ENCODE measurements at places on chromosomes 13 and 19. TPM values are rescaled to one million over a fixed set of nuclear protein-coding genes. Genes with fewer than 3 reads are reported as not detected.

- no peak overlapping the region for H3K27ac ChIP-seq
- peak overlapping the region; percentile 32 for H3K4me3 ChIP-seq
- peaks cover 10% of the 10 kb centered on the region for H3K4me1 ChIP-seq
- DNase-seq: no peak
Observed at GRCh38 chr19:1400281-1401137, 833 bp downstream of the GAMT start.

GRCh38 chr13:56317841-56318240 lies 822.9 kb upstream of the PRR20A start:
- H3K4me3 ChIP-seq: no peak overlapping the region
- no peaks in the 10 kb centered on the region for H3K4me1 ChIP-seq
- no peaks in the 10 kb centered on the region for H3K27me3 ChIP-seq

The COL4A1 gene
- 0.12 TPM for total RNA-seq

GRCh38 chr19:44645407-44646048 lies 1.8 kb downstream of the PVR start:
- H3K36me3 ChIP-seq: peaks cover 72% of the 10 kb centered on the region
- H3K4me3 ChIP-seq: peak overlapping the region; percentile 91
- H3K4me1 ChIP-seq: peaks cover 65% of the 10 kb centered on the region
- no peak for DNase-seq
- no peaks in the 10 kb centered on the region for H3K27me3 ChIP-seq
- H3K27ac ChIP-seq: peak overlapping the region; percentile 84

The PRR19 gene
- 2.4 TPM for total RNA-seq

- no peaks in the 10 kb centered on the region for H3K27me3 ChIP-seq
- peak overlapping the region; percentile 98 for H3K27ac ChIP-seq
- H3K4me1 ChIP-seq: no peaks in the 10 kb centered on the region
- H3K36me3 ChIP-seq: peaks cover 46% of the 10 kb centered on the region
- peak overlapping the region; percentile 98 for H3K4me3 ChIP-seq
- no peak for DNase-seq
Observed at GRCh38 chr19:24032651-24033050, 54.3 kb upstream of the ZNF254 start.

DNA sequence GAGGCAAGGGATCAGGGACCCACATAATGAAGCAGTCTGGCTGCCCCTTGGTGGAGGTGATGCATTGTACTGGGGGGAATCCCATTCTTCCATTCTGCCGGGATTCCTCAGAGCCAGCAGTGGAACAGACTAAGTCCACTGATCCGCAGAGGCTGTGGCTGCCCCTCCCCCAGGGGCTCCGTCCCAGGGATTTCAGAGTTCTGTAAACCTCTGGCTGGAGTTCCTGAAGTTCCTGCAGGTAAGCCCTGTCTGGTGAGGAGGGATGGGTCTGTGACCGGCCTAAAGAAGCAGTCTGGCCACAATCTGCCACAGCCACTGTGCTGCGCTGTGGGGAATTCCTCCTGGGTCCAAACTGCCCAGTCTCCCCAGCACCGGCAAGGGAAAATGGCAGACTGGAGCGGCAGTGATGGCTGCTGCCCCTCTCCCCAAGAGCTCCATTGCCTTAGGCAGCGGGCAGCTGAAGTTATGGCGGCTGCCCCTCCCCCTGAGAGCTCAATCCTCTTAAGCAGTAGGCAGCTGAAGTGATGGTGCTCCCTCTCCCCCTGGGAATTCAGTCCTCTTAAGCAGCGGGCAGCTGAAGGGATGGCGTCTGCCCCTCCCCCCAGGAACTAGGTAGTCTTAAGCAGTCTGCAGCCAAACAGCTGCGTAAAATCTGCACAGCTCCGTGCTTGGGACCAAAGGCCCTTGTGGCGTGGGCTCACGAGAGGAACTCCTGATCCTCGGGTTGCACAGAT lies 155.7 kb downstream of the PCDH17 start:
- H3K4me1 ChIP-seq: no peaks in the 10 kb centered on the region
- DNase-seq: no peak
- no peak overlapping the region for H3K27ac ChIP-seq
- H3K36me3 ChIP-seq: no peaks in the 10 kb centered on the region
- H3K4me3 ChIP-seq: no peak overlapping the region

DNA sequence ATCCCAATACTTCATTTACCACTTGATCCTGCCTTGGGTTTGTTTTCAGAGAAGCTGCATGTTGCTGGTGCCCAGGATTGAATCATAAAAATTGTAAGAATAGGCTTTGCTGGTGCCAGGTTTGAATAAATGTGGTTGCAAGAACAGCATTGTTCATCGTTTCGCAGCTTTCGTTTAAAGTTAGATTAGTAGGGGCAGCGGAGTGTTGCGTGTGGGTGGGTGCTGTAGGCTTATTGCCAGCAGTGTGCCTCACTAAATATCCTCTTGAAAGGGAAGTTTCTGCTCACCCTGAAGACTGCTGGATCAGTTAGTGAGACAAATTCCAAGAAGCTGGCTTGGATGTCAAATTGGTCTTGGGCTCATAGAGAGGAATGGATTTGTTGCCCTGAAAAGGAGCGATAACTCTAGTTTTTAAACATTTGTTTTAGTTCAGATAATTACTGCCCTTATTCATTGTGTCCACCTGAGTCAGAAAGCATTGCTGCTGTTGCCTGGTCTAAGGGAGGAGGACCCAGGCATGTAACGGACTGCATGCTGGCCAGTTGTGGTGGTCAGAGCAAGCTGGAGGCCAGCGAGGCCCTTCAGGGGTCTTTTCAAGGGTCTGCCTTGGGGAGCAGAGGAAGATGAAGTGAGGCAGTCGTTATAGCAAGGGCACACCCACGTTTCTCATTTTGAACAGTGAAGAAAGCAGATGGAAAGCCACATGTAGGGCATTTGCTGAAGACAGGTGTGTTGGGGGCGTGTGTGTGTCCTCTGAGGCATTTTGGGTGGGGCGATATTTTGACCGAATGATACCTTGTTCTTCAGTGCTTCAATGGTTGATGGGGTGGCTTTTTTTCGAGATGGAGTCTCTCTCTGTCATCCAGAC lies 8.5 kb downstream of the ILF3 start:
- no peak overlapping the region for H3K4me3 ChIP-seq
- peak overlapping the region; percentile 35 for H3K27ac ChIP-seq
- H3K27me3 ChIP-seq: no peaks in the 10 kb centered on the region
- DNase-seq: no peak
- H3K4me1 ChIP-seq: peaks cover 9% of the 10 kb centered on the region

GRCh38 chr13:101576977-101577376 lies 124.5 kb downstream of the ITGBL1 start:
- no peak overlapping the region for H3K4me3 ChIP-seq
- H3K4me1 ChIP-seq: peaks cover 8% of the 10 kb centered on the region
- no peak for DNase-seq
- H3K27ac ChIP-seq: no peak overlapping the region

- H3K27me3 ChIP-seq: peaks cover 19% of the 10 kb centered on the region
- no peaks in the 10 kb centered on the region for H3K4me1 ChIP-seq
- DNase-seq: peak; percentile 88
- H3K36me3 ChIP-seq: peaks cover 16% of the 10 kb centered on the region
- peak overlapping the region; percentile 65 for H3K4me3 ChIP-seq
- no peak overlapping the region for H3K27ac ChIP-seq
Observed at GRCh38 chr19:5805462-5806132, 730 bp downstream of the NRTN start.

DNA sequence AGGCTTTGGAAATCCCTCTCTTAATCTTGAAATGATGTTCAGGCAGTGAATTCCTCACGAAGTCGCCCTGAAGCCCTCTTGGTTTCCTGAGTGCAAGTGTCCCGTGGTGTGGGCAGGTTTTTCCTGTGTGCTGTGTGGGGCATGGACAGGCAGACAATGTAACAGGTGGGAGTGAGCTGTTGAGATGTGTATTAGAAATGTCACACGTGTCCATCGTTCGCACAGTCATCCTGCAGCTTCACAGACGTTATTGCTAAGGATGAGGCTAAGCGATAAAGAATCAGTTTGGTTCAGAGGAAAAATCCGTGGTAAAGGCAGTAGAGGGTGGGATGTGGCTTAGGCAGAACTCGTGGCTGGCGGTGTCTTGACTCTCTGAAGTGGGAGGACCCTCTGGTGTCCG lies 51.7 kb downstream of the SMARCA4 start:
- H3K4me1 ChIP-seq: no peaks in the 10 kb centered on the region
- H3K4me3 ChIP-seq: no peak overlapping the region
- H3K27me3 ChIP-seq: no peaks in the 10 kb centered on the region
- DNase-seq: no peak

The PABPC3 gene
- 0.28 TPM for total RNA-seq

DNA sequence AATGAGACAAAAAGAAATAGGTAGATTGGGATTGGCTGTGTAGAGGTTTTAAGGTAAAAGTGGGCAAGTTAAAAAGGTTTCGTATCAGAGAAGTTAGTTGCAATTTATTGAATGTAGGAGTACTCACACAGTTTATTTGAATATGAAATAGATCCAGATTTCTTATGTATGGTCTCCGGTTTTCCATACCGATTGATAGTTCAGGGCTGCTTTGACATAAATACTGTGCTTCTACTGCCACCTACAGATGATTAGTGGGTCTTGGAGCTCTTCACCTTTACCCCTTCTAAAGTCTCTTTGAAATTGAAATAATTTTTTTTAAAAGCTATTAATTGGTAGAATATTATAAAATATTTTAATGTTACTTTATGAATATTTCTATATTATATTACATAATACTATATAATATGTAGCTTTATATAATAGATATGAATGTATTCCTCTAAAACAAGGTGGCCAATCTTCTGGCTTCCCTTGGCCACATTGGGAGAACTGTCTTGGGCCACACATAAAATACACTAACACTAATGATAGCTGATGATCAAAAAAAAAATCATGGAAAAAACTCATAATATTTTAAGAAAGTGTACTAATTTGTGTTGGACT lies 7.7 kb upstream of the GPR18 start:
- H3K27me3 ChIP-seq: no peaks in the 10 kb centered on the region
- H3K4me1 ChIP-seq: no peaks in the 10 kb centered on the region
- H3K27ac ChIP-seq: no peak overlapping the region
- no peak overlapping the region for H3K4me3 ChIP-seq

The SYNGR4 gene
- total RNA-seq: not detected

- peak overlapping the region; percentile 90 for H3K4me3 ChIP-seq
- peaks cover 18% of the 10 kb centered on the region for H3K36me3 ChIP-seq
- peak overlapping the region; percentile 0 for H3K27ac ChIP-seq
- peaks cover 45% of the 10 kb centered on the region for H3K27me3 ChIP-seq
- DNase-seq: no peak
Observed at GRCh38 chr19:6531163-6531955, 533 bp downstream of the TNFSF9 start.

DNA sequence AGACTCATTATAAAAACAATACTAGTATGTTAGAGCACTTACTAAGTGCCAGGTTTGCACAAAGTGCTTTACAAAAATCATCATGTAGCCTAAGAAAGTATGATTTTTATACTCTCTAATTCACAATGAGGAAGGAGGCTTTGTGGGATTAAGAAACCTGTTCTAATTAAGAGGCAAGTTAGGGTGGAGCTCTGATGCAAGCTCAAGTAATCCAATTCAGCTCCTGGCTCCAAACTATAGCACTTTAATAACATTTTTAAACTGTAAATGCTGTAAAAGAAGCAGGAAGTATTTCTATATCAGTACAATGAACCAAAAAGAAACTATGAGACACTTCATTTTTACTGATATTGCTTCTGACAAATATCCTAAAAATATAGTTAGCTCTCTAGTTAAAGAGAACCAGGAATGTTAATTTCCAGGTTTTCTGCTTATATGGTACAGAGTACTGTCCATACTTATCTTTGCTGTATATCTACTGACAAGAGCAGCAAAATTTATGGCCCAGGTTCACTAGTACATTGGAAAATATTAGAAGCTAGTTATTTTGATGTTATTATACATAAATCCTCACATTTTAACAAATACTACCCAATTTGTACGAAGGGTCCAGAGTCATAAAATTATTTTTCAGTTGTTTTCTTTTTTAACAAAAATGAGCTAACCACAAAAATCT lies 482.0 kb downstream of the DIAPH3 start:
- DNase-seq: no peak
- H3K36me3 ChIP-seq: no peaks in the 10 kb centered on the region
- H3K27me3 ChIP-seq: no peaks in the 10 kb centered on the region
- no peak overlapping the region for H3K4me3 ChIP-seq
- no peak overlapping the region for H3K27ac ChIP-seq
- H3K4me1 ChIP-seq: no peaks in the 10 kb centered on the region

The CASP14 gene
- total RNA-seq: not detected
